ENCODE measurements at places on chromosomes 13 and 19.
A peak's percentile ranks its signal among the peaks of the same experiment; 100 is the strongest.

- no peak for DNase-seq
These were observed 27.6 kb downstream of the C19orf47 start for GRCh38 chr19:40320558-40320935.

DNA sequence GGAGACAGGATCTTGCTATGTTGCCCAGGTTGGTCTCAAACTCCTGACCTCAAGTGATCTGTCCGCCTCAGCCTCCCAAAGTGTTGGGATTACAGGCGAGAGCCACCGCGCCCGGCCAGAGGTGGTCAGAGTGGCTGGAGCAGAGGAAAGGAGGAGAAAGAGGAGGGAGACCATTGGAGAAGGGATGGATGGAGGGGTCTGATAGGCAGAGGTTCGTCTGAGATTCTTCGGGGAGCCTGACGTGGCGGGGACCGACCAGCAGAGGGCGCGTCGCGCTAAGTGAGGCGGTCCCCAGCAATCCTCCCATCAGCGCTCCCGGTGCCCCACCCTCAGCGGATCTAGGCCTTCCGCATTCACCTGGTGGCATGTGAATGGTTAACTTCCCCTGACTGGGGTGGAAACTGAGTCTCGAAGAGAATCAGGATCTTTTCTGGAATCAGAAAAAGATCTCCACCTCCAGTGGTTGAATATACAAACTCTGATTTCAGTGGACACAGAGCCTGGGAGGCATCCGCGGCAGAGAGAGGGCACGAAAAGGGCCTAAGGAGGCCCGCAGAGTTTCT lies 8.8 kb downstream of the GTPBP3 start:
- peak; percentile 53 for DNase-seq

DNA sequence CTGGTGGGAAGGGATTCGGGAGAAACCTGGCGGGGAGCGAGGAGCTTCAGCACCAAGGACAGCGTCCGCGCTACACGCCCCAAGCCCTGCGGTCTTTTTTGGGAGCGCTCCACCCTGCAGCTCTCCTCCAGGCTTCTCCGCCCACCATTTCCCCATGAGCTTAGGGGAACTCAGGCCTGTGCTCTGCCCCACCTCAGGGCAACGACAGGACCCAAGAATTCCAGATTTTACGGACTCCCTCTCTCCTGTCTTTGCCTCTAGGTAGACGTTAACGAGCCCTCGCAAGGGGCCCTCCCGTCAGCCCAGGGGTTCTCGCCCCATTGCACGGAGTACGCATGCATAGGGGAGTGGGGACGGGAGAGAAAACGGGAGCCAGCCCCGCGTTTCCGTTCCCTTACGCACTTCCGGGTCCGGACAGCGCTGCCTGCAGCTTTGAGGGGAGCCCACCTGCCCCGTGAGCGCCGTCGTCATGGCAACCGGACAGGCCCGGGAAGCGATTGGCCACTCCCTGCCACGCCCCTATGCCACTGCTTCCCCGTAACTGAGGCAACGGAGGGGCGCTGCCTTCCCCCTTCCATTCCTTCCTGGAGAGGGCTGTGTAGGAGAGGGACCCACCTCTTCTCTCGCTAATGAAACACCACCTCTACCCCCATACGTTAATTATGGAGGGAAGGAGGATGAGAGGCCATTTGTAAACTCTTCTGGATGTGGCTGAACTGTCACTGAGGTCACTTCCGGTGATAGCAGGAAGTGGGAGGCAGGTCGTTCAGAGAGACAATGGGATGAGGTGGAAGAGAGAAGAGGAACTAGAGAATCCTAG lies 20.8 kb downstream of the NOVA2 start:
- no peak for DNase-seq

- DNase-seq, result no peak
These were observed 16.2 kb downstream of the PPP1R12C start for GRCh38 chr19:55101261-55101660.

DNA sequence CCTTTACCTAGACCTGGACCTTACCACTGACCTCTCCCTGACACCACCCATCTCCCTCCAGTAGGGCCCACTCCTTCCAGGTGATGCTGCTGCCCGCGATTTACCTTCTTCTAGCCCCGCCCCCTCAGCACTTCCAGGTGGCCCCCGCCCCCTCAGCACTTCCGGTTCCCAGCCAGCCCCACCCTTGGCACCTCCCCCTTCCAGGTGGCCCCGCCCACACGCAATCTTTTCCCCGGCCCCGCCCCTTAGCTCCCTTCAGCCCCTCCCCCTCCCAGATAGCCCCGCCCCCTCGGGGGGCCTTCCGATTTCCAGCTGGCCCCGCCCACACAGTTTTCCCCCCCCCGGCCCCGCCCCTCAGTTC lies 586 bp downstream of the LIG1 start:
- peak; percentile 94 for DNase-seq

GRCh38 chr13:46383383-46383782 lies 3.7 kb downstream of the RUBCNL start:
- no peak for DNase-seq

DNA sequence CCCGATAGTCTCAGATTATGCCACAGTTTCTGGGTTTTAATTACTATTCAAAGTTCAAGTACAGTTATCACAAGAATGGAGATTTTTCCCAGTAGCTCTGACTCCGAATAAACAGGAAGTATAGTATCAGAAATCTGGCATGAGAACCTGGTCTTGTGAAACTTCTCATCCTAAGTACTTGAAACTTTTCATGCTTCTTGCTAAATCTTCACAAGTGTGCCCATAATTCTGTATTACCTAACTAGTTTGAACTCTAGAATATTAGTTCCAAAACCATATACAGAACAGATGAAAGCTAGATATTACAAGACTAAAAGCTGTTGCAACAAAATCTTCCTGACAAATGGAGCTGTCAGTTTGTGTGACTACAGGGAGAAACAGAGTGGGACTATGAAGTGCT lies 70.5 kb upstream of the CSNK1A1L start:
- DNase-seq, result no peak

- no peak for DNase-seq
These were observed 21.1 kb upstream of the STK24 start for GRCh38 chr13:98598043-98598442.

GRCh38 chr13:113041293-113041690 lies 64.3 kb upstream of the F7 start:
- no peak for DNase-seq

GRCh38 chr13:73722120-73722519 lies 412.1 kb downstream of the KLF12 start:
- DNase-seq, result no peak

GRCh38 chr13:113540523-113540922 lies 44.0 kb upstream of the TFDP1 start:
- no peak for DNase-seq

DNA sequence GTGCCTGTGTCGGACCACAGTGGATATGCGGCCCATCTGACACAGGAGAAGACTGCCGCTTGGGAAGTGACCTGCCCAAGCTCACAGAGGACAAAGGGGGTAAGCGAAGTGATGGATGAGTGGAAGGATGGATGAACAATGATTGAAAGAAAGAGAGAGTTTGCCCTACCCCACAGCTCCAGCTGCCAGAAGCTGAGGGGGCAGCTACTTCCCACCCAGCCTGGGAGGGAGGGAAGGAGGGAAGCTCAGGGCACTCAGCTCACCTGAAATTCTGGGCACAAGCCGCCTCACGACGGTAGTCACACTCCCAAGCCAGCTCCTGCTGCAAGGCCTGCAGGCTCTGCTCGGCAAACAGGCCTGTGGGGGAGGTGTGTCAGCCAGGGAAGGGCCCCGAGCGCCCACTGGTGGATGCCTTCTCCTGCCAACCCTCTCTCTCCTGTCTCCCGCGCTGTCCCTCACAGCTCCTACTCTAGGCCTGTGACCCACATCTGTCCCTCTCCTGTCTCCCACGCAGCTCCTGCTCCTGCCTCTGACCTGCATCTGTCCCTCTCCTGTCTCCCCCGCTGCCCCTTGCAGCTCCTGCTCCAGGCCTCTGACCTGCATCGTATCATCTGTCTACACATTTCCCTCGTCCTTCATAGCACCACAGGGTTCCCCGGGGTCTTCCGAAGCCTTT lies 12.0 kb upstream of the NUMBL start:
- DNase-seq, result no peak

DNA sequence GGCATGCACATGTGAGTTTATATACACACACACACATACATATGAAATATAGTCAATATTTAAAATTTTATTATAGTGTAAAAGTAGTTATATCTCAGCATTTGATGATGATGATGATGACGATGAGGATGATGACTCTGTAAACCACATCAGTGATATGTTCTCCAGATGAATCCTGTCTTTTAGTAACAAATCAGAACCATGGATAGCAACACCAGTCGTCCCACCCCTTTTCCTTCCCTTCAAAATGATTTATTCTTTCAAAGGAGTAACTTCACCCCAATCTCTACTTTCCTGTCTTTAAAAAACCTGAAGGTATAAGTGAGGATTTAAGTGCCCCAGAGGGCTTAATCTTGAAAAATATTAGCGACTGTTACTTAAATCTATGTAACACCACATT lies 74.1 kb downstream of the DCLK1 start:
- no peak for DNase-seq

DNA sequence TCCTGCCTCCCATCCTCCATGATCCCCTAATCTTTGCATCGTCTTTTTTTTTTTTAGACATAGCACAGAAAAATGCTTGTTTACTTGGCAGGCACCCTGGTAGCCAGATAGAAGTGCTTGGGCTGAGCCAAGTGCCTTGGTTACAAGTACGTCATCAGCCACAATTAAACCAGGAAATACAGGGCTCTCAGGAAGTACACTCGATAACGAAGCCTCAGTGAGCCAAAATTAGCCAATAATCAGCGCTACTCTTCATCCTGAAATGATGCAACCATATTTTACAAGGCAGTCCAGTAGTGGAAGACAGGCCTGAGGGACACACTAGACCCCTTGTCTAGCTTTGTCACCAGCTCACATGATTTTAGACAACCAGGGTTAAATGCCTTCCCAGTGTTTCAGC lies 194.0 kb upstream of the NBEA start:
- DNase-seq, result no peak

- no peak for DNase-seq
These were observed 127.2 kb upstream of the GJB6 start for GRCh38 chr13:20359335-20359734.

DNA sequence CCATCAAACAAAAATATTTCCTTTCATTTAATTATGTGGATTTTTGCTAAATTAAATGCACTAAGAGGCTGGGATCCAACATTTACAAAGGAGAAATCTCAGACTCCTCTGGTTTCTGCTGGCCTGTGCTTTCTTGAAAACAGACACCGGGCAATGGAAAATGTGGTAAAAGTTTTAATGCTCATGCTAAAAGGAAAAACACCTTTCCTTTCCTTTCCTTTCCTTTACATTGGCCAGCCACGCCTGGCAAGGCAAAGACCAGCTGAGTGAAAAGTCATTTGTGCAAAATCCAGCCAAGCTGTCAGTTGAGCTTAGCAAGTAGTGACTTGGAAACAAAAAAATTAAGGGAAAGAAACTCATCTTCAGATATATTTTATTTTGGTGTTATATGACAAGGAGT lies 240.3 kb downstream of the LACC1 start:
- no peak for DNase-seq

GRCh38 chr13:49098771-49099512 lies 121.2 kb upstream of the MLNR start:
- no peak for DNase-seq

GRCh38 chr13:28297341-28297740 lies 159.0 kb downstream of the PAN3 start:
- DNase-seq, result no peak

DNA sequence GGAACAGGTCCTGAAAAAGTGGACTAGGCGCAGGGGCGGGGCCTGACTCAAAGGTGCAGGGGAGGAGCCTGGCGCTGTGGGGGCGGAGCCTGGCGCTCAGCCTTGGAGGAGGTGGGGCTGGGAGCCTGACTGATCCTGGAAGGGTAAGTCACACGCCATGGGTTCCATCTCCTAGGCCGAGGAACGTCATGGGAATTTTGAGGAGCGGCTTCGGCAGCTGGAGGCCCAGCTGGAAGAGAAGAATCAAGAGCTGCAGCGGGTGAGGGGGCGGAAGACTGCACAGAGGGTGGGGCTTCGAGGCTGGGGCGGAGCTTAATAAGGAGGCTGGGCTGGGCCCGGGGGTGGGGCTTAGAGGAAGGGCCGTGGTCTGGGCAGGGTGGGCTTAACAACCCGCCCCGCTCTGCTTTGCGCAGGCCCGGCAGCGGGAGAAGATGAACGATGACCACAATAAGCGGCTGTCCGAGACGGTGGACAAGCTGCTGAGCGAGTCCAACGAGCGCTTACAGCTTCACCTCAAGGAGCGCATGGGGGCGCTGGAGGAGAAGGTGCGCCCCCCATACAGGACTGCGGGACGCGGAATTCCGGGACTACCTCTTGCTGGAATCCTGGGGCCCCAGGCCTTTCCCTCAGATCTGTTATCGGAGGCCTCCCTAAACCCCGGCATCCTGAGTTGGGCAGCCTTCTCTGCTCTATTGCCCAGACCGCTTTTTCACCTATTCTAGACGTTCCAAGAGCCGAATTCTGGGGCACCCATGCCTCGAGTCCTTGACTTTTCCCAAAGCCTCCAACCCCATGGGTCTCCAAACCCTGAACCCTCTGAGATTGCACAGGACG lies 14.5 kb downstream of the PPFIA3 start:
- DNase-seq, result no peak

GRCh38 chr13:48976576-48977285 lies 1.0 kb downstream of the FNDC3A start:
- DNase-seq, result no peak

DNA sequence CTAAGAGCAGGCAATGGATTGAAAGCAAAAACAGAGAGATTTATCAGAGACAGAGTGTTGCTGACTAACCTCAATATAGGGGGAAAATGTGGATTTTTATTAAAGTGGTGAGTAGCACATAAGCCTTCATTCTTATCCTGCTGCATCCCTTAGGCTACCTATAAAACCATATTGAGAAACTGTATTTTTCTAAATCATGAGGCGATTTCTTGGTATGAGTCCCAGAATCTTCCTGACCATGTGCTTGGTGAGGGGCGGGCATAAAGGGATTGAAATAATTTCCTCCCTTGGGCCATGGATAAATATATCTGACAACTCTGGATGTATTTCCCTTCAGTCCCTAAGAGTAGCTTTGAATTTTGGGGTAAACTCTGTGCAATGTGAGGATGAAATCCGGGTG lies 72.8 kb downstream of the EFNB2 start:
- no peak for DNase-seq

GRCh38 chr13:98664047-98664446 lies 87.1 kb upstream of the STK24 start:
- DNase-seq, result no peak

GRCh38 chr13:99055281-99055680 lies 77.4 kb upstream of the DOCK9 start:
- DNase-seq, result no peak

GRCh38 chr13:74068471-74068870 lies 65.7 kb downstream of the KLF12 start:
- DNase-seq, result no peak

Data from stimulated activated CD8-positive, alpha-beta memory T cell treated with anti-CD3 and anti-CD28 coated beads, Interleukin-7, amount 100 ng/mL, for 1 hour (primary cell).